ENCODE measurements at places on chromosomes 1 and 21. TPM values are rescaled to one million over a fixed set of nuclear protein-coding genes. Genes with fewer than 3 reads are reported as not detected.
A peak's percentile ranks its signal among the peaks of the same experiment; 100 is the strongest.

GRCh38 chr1:236150311-236150955 lies 8.1 kb downstream of the GPR137B start:
- DNase-seq = no peak

- DNase-seq = no peak
These were observed 71.5 kb upstream of the ERG start for GRCh38 chr21:38569733-38570132.

GRCh38 chr1:73167009-73167657 lies 884.8 kb upstream of the NEGR1 start:
- DNase-seq = no peak

- DNase-seq = no peak
These were observed 98.3 kb upstream of the CAMK1G start for GRCh38 chr1:209485167-209485566.

DNA sequence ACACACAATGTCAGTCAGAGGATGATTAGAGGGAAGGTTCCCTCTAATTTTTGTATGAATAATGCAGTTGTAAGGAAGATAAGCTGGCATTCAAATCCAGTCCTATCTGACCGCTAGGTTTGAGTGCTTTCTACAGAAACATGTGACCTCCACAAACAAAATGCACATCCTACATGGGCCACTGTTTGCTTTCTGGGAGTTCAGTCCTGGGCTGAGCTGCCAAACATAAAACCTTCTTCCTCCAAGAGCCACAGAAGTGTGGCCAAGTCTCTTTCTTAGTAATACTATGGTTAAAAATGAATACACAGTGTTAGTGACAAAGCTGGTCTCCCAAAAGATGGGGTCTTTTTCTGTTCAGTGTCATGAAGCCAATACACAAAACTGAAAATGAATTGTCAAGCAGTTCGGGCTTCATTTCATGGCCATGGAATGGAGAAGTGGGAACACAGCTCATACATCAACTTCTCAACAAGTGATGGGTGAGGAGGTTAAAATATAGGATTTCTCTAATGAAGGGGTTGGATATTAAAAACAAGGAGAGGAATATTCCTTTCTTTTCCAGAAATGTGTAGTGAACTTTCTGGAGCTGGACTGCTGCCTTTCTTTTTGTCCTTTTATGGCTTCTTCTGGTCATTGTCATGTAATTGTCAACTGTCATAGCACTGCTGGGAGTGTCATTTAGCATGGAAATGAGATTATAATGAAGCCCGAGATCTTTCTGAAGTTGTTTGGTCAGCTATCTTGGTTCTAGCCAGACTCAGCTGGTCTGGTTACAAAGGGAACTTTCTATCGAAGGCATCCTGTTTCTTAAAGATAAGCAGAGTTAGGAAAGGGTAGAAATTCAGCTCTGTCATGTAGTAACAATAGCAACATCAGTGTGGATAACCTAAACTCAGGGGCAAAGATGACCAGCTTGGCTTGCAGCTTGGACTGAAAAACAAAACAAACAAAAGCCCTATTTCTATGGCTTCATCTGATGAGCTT lies 135.1 kb downstream of the CHD1L start:
- DNase-seq = no peak

- no peak for DNase-seq
These were observed 14.0 kb downstream of the PLA2G2E start for GRCh38 chr1:19909392-19909791.

- no peak for DNase-seq
These were observed 81.9 kb upstream of the PRRC2C start for GRCh38 chr1:171403393-171403792.

- no peak for DNase-seq
These were observed 26.8 kb downstream of the RAB3B start for GRCh38 chr1:51963592-51964308.

DNA sequence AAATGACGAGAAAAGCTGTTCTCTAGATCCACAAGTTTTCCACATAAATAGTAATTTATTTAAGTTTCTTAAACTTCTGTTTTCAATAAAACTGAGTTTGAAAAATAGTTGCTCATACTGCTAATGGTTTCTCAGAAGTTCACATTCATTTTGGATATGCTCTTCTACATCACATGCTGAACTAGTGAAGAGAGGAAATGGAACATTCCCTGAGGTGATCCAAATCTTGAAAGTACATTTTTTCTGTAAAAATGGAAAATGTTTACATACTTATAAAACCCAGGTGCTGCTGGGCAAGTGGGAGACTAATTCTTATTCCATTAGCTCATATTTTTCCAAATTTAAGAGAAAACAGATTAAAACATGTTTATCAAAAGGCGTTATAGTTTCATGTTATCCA lies 111.7 kb downstream of the ADGRL4 start:
- DNase-seq = no peak

DNA sequence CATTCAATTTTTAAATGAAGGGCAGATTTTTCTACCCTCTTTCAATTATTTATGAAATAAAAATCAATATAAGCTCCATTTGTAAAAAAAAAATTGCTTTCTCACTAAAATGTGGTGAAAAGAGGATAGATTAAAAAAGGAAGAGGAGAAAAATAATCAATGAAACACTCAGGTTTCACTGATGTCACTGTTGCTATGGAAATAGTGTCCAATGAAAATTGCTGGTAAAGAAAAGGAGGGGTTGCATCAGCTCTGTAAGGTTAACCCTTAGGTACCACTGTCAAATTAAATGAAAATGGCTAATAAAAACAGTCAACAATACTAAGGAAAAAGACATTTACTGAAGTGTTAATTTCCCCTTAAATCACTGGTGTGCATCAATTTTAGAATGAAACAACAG lies 91.6 kb upstream of the TTC39A start:
- no peak for DNase-seq

GRCh38 chr1:219027146-219027673 lies 146.5 kb upstream of the LYPLAL1 start:
- no peak for DNase-seq

- DNase-seq = no peak
These were observed 49.9 kb downstream of the DNTTIP2 start for GRCh38 chr1:93829061-93829460.

DNA sequence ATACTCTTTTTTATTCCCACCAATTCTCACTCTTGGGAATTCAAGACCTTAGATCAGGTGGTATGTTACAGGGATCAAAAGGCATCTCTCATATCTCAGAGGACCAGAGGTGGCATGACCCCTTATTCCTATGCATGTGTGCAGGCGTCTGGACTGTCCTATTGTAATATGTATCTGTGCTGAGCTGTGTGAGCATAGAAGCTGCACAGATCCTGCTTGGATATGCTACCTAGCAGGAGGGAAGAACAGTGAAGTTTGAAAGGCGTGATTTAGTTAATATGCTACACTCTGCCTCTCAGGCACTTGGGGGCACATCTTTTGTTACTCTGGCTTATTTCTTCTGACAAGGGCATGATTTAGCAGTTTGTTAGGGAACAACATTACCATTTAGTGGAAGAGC lies 86.7 kb upstream of the ZRANB2 start:
- DNase-seq = no peak

DNA sequence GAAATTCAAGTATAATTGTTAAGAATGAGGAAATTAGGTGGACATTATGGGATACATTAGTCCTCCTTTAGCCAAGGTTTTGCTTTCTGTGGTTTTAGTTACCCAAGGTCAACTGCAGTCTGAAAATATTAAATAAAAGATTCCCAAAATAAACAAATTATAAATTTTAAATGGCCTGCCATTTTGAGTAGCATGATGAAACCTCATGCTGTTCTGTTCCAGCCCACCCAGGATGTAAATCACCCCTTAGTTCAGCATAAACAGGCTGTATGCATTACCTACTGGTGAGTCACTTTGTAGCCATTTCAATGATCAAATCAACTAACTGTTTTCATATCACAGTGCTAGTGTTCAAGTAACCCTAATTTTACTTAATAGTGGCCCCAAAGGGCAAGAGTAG lies 132.5 kb upstream of the LYPLAL1 start:
- no peak for DNase-seq

DNA sequence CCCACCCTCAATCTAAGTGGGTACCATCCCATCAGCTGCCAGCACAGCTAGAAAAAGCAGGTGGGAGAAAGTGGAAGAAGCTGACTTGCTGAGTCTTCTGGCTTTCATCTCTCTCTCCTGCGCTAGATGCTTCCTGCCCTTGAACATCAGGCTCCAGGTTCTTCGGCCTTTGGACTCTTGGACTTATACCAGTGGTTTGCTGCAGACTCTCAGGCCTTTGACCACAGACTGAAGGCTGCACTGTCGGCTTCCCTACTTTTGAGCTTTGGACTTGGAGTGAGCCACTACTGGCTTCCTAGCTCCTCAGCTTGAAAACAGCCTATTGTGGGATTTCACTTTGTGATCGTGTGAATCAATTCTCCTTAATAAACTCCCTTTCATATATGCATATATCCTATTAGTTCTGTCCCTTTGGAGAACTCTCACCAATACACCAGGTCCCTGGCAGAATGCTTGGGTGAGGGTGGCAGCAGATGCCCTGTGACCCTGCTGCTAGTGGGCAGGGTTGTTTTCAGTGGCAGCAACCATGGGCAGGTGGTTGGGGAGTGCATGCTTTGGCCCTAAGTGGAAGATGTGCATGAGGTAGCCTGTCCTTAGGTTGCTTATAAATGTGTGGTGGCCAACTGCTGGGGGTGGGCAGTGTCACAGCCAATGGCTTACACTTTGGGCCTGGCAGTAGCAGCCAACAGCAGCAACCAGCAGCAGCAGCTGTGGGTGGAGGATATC lies 10.8 kb upstream of the ADAM30 start:
- no peak for DNase-seq

GRCh38 chr1:192600275-192600674 lies 24.7 kb downstream of the RGS1 start:
- no peak for DNase-seq

- no peak for DNase-seq
These were observed 127.8 kb downstream of the LMX1A start for GRCh38 chr1:165228676-165229075.

GRCh38 chr1:156684227-156684782 lies 7.1 kb upstream of the NES start:
- no peak for DNase-seq

GRCh38 chr1:206803221-206803730 lies 31.0 kb upstream of the IL10 start:
- DNase-seq = peak; percentile 65

DNA sequence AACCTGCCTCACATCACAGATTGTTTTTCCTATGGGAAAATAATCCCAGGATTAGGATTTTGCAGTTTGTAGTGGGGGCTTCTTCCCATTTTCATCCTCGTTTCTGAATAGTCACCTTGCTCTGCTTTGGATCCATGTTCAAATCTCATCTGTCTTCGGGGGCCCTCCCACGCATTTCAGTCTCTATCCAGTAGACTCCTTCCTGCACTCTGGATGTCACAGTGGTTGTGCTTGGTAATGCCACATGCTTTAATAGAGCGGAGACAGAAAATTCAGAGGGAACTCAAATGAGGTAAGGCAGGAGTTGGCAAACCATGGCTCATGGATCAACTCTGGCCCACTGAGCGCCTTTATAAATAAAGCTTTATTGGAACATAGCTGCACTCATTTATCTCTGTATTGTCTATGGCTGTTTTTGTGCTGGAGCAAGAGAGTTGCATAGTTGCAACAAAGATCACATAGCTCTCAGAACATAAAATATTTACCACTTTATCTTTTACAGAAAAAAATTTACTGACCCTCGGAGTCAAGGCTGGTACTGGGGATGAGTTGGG lies 101.0 kb downstream of the SPATA46 start:
- DNase-seq = no peak

- no peak for DNase-seq
These were observed 5.7 kb upstream of the SVBP start for GRCh38 chr1:42822800-42823392.

DNA sequence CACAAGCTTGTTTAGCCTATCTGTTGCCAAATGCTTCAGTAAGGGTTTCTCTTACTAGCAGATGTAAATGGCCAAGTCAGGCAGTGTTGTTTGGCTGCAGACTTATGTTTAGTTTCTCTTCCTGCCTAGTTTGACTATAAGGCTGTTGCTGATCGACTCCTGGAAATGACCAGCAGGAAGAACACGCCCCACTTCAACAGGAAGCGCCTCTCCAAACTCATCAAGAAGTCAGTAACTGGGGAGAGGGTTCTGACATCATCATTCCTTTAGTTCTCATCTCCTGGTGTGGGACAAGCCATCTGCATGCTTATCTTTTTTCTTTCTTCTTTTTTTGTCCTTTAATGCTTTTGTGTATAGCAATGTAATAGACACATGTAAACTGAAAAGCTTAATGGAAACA lies 25.1 kb downstream of the RRP1B start:
- no peak for DNase-seq

GRCh38 chr1:46489638-46490405 lies at the start of gene DMBX1:
Gene DMBX1, plus strand, starts transcription at chr1:46489836. Its CDS starts 17,175 bp downstream, at chr1:46507011.
- DNase-seq = no peak

GRCh38 chr1:48414264-48414663 lies 57.7 kb downstream of the SPATA6 start:
- no peak for DNase-seq

SERTAD4 gene
- total RNA-seq = not detected

PTAFR gene
- 3.4 TPM for total RNA-seq

COL9A2 gene
- total RNA-seq = 0.96 TPM

RNU1-1 gene
- total RNA-seq = 1,321 TPM

SPSB1 gene
- total RNA-seq = 3.0 TPM

FHAD1 gene
- 0.08 TPM for total RNA-seq

VAV3 gene
- 8.8 TPM for total RNA-seq

C8A gene
- total RNA-seq = not detected
